HCT116 (cell line): ENCODE measurements at places on chromosomes 2 and 18. TPM values are rescaled to one million over a fixed set of nuclear protein-coding genes. Genes with fewer than 3 reads are reported as not detected.

DNA sequence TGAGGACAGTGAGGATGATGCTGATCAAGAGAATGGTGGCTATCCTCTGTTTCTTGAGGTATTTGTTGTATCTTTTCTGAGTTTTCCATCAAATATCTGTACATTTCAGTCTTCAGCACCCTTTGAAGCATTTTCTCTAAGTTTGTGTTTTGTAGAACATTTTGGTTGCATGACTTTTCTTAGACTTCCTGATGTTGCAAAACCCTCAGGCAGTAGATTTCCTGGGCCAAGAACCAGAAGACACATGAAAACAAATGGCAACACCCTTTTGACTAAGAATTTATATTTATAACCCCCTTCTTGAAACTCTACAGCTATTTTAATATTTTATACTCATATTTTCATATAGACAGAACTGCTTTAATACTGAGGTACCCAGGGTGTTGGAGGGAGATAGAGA, 16.2 kb downstream of the HNMT start:
- H3K27me3 ChIP-seq, result no peaks in the 10 kb centered on the region
- H3K4me3 ChIP-seq, result no peak overlapping the region

PELI1 gene
- 7.9 TPM for total RNA-seq

GRCh38 chr2:19209575-19210341, 148.7 kb downstream of the OSR1 start:
- no peak overlapping the region for H3K27ac ChIP-seq
- no peaks in the 10 kb centered on the region for H3K4me1 ChIP-seq
- no peaks in the 10 kb centered on the region for H3K36me3 ChIP-seq
- DNase-seq, result no peak
- H3K4me3 ChIP-seq, result no peak overlapping the region
- no peaks in the 10 kb centered on the region for H3K27me3 ChIP-seq

DNA sequence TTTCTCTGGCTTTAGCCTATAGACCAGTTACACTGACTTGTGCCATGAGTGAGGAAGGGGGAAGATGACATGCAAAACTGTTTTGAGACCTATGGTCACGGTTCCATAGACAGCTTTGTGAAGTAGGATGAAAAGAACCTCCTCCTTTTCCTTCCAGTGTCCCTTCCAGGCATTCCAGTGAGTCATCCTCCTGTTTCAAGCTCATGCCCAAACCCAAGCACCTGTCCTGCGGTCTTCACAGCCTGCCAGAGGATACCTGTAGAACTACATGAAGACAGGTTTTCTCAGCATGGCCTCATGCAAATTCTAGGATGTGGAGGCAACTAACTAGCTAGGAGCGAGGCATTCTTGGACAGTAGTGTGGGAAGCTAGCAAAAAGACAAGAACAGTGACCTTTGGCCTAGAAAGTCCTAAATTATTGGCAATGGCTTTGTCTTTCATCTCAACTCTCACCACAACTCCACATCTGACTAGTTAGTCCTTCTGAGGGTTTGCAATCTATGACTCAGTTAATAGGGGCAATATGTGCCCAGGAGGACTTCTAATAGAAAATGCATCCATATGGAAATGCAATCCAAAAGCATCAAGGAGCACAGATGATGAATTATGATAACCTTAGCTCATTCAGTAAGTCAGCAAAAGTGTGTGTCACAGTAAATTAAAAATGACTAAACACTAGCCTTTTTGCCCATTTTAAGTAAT, 154.7 kb downstream of the RBM43 start:
- no peak for DNase-seq
- no peaks in the 10 kb centered on the region for H3K27me3 ChIP-seq
- no peak overlapping the region for H3K27ac ChIP-seq
- no peaks in the 10 kb centered on the region for H3K4me1 ChIP-seq

LCT gene
- 0.12 TPM for total RNA-seq
